ENCODE measurements at places on chromosomes 6 and 20. TPM values are rescaled to one million over a fixed set of nuclear protein-coding genes. Genes with fewer than 3 reads are reported as not detected.

The KHDC1 gene
- total RNA-seq, result 2.1 TPM

- DNase-seq, result peak; percentile 36
Observed at GRCh38 chr20:19964289-19965265, 52.6 kb upstream of the NAA20 start.

The FGD2 gene
- 15.5 TPM for total RNA-seq

GRCh38 chr6:120198033-120198432 lies 848.5 kb upstream of the MAN1A1 start:
- DNase-seq, result no peak

- no peak for DNase-seq
Observed at GRCh38 chr6:14738933-14739332, 506.9 kb upstream of the JARID2 start.

DNA sequence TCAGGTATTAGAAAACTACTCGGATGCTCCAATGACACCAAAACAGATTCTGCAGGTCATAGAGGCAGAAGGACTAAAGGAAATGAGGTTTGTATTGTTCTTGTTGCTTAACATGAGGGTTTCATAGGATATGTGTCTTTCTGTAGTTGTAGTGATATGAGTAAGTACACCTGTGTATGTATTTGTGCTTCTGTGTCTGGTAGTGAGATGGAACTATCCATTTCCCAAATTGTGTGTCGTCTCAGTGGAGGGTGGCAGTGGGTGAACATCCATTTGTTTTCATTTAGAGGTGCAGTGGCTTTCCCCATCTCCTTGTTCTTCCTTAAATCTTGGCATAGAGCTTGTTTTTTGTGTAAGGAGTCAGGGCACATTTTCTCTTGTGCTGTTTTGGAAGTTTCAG lies 8.2 kb downstream of the ASXL1 start:
- DNase-seq, result no peak

GRCh38 chr6:161487694-161488093 lies 213.8 kb upstream of the AGPAT4 start:
- DNase-seq, result no peak

GRCh38 chr20:46144432-46145025 lies 26.4 kb downstream of the CD40 start:
- DNase-seq, result no peak

The NRSN1 gene
- total RNA-seq, result not detected

- no peak for DNase-seq
Observed at GRCh38 chr6:1970151-1970561, 275.2 kb downstream of the GMDS start.

GRCh38 chr6:141103246-141103645 lies 1029.5 kb upstream of the GJE1 start:
- DNase-seq, result no peak

DNA sequence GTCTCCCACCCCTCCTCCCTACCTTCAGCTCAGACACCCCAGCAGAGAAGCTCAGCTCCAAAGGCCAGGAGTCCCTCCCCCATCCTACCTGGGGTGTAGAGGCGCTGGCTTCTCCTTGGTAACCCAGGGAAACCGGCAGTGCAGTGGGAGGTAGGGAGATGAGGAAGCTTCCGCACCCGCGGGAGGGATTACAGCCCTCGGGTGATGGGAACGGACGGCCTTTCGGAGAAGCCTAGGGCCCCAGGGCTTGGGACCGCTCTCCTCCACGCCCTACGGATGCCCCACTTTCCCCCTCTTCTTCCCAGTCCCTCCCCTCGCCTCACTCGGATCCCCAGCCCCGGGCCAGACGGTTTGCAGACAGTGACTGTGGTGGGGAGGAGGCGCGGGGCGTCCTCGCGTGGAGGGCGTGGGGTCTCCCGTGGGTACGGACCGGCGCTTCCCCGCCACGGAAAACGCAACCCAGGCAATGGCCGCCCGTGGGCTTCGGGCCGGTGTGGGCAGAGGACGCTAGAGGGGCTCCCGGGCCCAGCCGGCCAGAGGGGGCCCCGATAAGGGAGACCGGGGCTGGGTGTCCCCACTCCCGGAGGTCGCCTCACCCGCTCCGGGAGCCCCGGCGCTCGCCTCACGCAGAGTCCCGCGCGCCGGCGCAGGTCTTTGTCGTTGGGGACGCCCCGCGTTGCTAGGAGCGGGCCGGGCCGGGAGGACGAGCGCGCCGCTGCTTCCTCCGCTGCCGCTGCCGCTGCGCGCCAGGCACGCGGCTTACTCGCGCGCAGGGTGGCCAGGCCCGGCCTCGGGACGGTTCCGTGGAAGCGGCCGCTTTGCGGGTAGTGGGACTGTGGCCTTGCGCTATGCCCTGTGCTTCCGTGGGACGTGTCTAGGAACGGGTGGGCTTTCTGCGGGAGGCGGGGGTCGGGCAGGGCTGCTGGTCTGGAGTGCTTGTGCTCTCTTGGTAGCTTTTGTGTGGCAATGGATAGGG lies 15.8 kb downstream of the AARS2 start:
- peak; percentile 51 for DNase-seq

The OR2H1 gene
- not detected for total RNA-seq

The ITCH gene
- total RNA-seq, result 45.6 TPM

The TRERF1 gene
- total RNA-seq, result 1.2 TPM

- no peak for DNase-seq
Observed at GRCh38 chr6:159299566-159299965, 130.4 kb downstream of the FNDC1 start.

DNA sequence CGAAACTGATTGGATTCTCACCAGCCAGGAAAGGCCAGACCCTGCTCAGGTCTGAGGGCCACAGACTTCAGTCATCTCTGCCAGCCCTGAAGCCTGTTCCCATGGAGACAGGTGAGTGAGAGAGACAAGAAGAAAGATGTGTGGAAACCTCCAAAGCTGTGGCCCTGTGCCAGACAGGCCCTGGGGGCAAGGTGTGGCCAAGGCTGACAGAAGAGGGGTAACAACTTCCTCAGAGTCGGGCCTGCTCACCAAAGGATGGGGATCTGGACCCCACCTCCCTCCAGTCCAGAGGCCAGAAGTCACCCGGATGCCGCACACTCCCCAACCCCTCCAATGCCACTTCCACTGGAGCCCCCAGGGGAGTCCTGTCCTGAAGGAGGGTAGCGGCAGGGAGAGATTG lies 73.6 kb downstream of the MDGA1 start:
- DNase-seq, result no peak
